Effector memory CD8-positive, alpha-beta T cell (primary cell): ENCODE measurements at places on chromosomes 11 and 22.

- DNase-seq = no peak
These were observed 10.3 kb downstream of the EIF4G2 start for GRCh38 chr11:10798330-10798928.

GRCh38 chr11:93591247-93591898, 48.2 kb upstream of the SMCO4 start:
- no peak for DNase-seq

DNA sequence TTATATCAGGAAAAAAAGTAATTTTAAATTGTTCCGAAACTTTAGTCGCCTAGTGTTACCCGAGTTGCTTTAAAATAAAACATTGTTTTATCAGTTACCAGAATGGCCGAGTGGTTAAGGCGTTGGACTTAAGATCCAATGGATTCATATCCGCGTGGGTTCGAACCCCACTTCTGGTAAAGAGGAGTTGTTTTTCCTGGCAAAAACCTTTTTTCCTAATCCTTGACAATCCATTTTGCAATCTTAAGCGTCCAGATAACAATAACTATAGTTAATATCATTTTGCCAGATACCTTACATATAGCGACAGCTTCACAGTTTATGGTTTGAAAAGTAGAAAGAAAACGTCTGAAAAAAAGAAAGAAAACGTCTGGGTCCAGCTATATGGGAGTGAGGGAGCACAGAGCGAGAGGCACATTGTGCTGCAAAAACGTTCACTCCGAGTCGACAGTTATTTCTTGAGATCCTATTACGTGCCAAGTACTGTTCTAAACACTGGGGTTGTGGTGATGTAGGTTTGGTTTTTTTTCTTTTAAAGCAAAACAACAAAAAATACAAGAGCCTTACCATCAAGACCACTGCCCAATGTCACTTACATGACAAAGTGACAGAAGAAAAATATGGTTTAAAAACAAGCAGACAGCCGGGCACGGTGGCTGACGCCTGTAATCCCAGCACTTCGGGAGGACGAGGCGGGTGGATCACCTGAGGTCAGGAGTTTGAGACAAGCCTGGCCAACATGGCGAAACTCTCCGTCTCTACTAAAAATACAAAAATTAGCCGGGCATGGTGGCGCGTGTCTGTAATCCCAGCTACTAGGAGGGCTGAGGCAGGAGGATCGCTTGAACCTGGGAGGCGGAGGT, 40.6 kb downstream of the OR4D9 start:
- no peak for DNase-seq

DNA sequence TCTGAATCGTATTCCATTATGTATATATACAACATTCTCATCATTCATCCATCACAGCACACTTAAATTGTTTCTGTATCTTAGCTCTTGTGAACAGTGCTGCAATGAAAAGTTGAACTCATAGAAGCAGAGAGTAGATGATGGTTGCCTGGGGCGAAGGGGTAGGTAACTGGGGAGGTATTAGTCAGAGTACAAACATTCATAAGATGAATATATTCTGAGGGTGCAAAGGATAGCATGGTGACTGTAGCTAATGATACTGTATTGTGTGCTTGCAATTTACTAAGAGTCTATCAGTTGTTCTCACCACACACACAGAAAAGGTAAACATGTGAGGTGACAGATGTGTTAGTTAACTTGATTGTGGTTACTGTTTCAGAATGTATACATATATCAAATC, 12.6 kb upstream of the RFPL2 start:
- DNase-seq = no peak

DNA sequence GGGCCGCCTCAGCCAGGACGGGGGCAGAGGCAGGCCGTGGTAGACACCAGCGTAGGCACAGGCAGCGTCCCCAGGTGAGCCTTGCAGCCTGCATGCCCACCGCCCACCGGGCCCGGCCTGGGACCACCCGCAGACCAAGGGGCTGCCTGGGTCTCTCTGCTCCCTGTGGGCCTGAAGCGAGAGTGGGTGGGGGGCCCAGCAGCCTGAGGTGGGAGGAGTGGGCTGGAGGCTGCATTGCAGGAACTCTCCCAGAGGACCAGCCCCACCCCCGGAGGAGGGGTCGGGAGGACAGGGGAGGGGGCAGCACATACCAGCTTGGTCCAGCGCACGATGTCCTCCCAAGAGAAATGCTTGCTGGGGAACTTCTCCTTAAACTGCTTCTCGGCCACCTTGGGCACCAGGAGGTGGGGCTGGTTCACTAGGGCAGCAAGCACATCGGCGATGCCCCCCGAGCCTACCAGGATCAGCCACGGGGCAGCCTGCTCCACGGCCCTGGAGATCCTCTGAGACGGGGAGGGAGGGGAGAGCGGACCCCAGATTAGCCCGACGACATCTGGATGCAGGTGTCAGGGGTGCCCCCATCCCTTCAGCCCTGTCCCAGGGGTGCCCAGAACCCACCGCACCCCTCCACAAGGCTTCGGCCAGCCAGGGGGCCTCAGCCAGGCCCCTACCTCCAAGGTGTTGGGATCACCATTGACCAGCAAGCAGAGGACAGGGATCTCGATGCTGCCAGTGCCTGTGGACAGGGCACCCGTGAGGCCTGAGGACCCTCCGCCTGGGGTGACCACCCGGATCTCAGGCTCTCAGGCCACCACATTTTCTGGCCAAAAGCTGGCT, 17.5 kb downstream of the TSSC4 start:
- no peak for DNase-seq

DNA sequence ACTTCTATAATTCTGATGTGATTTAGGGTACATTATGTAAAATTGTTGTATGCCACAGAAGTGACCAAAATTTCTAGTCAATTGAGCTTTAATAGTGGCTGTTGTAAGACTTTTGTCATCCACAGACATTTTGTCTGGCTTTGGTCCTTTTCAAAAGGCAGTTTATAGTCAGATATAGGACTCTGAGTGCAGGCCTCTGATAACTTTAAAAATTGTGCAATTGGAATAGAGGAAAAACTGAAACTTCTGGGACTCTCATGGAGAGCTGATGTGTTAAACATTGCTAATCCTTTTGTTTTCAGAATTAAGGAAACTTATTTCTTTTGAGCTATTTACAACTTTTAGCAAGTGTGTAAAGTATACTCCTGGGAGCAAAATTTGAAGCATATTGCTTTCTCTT, 9.0 kb upstream of the MRPL17 start:
- no peak for DNase-seq

- no peak for DNase-seq
These were observed 211.9 kb upstream of the CADM1 start for GRCh38 chr11:115716080-115716479.

GRCh38 chr22:23383491-23384361, 196.4 kb downstream of the IGLL1 start:
- no peak for DNase-seq

DNA sequence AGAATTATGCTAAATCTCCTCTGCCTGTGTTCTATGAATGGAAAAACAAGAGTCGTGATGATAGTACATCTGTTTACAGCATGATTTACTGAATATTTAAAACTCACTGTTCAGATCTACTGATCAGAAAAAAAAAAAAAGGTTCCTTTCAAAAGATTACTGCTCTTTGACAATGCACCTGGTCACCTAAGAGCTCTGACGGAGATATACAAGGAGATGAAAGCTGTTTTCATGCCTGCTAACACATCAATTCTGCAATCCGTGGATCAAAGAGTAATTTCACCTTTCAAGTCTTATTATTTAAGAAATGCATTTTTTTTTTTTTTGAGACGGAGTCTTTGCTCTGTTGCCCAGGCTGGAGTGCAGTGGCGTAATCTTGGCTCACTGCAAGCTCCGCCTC, 30.7 kb downstream of the CLTCL1 start:
- no peak for DNase-seq

DNA sequence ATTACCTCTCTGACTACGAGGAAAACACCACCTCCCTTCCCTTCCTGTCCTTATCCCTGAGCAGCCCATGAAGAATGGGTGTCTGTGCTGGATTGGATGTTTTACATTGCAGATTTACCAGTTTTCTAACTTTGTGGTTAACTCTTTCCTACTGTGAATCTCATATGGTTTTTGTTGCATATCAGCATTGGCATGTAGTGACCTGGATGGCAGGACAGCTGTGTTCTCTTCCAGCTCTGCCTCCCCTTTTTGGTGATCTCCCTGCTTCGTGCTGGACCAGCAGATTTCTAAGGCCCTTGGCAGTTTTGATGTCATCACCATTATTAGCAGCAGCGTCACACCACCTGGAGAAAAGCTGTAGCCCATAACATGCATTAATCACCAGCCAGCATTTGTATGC, 26.7 kb downstream of the OR6Q1 start:
- DNase-seq = no peak

- no peak for DNase-seq
These were observed 2.3 kb downstream of the TSPAN18 start for GRCh38 chr11:44729063-44729462.

GRCh38 chr22:48116871-48117270, 1354.4 kb downstream of the TBC1D22A start:
- no peak for DNase-seq

GRCh38 chr22:44669561-44669976, 32.4 kb upstream of the PRR5 start:
- no peak for DNase-seq

DNA sequence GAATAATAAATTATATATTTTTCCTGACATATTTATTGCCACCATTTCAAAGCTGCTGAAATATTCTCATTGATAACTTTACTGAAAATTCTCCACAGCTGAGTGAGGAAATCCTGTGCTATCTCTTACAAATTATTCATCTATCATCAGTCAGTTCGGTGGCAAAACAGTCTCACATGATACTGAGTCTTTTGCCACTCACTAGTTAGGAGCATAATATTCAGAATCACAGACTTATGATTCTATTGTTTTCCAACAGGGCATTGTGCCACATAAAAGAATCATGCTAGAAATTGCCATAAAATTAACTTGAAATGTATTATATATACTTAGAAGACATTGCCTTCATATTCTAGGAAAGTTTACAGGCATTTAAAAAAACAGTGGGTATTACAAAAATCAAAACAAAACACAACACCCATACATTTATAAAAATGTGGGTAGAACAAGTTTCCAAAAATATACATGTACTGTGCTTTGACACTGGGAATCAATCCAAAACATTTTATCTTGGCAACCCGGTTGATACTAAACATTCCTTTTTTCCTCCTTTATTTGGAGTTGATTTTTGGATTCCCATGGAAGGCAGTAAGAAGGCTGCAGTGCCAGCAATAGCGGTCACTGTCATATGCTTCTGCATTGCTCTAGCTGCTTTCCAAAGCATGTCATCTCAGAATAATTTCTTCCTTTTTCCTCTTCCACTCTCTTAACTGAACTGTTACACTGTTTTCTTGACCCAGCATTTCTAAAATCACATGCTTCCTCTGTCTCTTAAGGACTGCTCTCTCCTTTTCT, 42.5 kb downstream of the ATG16L2 start:
- no peak for DNase-seq
